ENCODE measurements at places on chromosomes 13 and 19.

GRCh38 chr13:101059793-101060192 is 356.5 kb downstream of the NALCN start:
- DNase-seq: no peak

- DNase-seq: no peak
Observed at GRCh38 chr19:11061952-11062351, 27.3 kb upstream of the LDLR start.

GRCh38 chr13:30142486-30143211 is 164.7 kb downstream of the KATNAL1 start:
- DNase-seq: peak; percentile 37

DNA sequence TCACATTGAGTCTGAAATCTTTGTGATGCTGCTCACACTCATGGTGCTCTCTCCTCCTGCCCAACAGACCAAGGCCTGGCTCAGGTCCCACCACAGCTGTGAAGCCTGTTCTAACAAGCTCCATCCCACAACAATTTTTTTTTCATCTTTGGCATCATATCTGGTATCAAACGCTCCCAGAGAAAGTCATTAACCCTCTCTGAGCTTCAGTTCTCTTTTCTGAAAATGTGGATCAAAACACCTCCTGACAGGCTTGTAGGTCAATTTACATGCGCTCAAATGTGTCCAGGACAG is 224.4 kb downstream of the LACC1 start:
- DNase-seq: no peak

GRCh38 chr19:56101746-56102535 is 19.2 kb downstream of the ZNF787 start:
- DNase-seq: peak; percentile 36

GRCh38 chr13:31904941-31905824 is 126.4 kb upstream of the FRY start:
- no peak for DNase-seq

GRCh38 chr19:51083181-51083580 is 494 bp upstream of the KLK14 start:
- no peak for DNase-seq

- no peak for DNase-seq
Observed at GRCh38 chr13:51292000-51292565, 47.4 kb upstream of the SERPINE3 start.

GRCh38 chr19:1258707-1259205 is 10.4 kb downstream of the MIDN start:
- no peak for DNase-seq

- no peak for DNase-seq
Observed at GRCh38 chr13:57865600-57866294, 234.2 kb downstream of the PCDH17 start.

DNA sequence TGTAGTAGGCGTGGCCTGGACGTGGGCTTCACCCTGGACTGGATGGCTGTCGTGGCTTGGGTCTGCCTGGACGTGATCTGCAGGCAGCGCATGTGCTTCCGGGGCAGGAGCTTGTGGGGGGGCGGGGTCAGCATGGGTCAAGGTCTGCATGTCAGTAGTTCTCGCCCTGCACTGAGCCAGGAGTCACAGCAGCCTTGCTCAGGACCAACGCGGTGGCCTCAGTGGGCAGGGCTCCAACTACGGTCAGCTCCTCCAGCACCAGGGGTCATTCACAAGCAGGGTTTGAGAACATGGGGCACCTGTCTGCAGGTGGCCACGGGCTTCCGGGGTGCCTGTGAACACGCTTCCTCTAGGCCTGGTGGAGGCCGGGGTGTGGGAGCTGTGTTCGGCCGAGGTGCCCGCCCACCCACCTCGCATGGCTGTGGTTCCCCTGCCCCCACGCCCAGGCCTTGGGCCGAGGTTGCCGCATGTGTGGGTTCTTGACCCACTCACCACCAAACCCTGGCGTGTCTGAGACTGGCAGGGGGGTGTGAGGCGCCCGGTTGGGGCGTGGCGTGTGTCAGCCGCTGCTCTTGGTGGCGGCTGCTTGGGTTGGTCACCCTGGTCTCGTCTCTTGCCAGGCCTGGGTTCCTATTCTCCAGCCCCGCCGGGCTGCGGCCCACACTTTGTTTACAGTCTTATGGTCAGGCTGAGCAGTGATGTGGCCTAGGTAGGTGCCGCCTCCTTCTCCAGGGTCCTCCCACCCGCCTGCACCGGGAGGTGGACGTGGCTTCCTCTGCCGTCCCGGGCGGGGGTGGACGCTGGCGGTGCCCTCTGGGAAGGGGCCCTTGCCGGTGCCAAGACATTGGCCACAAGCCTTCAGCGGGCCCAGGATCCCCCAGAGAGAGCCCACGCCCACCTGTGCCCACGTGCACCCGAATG is 4.8 kb upstream of the RPS15 start:
- DNase-seq: no peak

DNA sequence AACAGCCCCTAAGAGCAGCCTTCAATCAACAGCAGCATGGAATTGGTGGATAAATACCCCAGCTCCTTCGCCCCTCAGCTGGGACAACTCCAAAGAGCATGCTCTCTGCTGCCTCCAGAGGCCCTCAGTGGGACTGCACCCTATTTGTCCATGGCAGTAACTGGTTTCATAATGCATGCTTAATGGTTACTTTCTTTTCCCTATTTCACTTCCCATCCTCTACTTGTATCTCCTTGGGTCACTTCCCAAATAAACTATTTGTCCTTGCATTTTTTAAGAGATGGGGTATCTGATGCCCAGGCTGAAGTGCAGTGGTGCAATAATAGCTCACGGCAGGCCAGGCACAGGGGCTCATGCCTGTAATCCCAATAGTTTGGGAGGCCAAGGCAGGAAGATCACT is 13.5 kb upstream of the TPM4 start:
- peak; percentile 87 for DNase-seq

- DNase-seq: no peak
Observed at GRCh38 chr13:60612593-60612992, 215.6 kb downstream of the TDRD3 start.

DNA sequence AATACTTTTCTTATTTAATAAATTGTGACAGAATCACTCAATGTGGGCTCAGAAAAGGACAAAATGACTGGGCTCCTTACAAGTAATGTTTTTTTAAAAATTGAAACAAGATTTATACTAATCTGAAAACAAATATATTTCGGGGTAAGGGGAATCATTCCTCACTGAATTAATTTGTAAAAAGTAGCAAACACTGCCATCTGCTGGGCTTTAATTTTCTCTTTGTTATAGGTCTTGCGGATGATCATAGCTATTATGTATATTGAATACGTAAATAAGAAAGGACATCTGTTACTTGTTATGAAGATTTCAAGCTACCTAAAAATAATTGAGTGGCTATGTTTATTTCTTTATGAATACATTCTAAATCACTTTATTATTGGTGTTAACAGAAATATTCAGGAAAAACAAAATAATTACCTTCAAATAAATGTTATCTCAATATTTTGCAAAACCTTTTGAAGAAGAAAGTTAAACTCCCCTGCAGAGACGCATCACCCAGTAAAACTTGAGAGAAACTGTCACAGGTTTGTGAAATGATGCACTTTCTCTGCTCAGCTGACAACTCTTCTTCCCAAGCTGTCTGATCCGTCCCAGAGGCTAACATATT is 17.8 kb upstream of the ENOX1 start:
- peak; percentile 75 for DNase-seq

DNA sequence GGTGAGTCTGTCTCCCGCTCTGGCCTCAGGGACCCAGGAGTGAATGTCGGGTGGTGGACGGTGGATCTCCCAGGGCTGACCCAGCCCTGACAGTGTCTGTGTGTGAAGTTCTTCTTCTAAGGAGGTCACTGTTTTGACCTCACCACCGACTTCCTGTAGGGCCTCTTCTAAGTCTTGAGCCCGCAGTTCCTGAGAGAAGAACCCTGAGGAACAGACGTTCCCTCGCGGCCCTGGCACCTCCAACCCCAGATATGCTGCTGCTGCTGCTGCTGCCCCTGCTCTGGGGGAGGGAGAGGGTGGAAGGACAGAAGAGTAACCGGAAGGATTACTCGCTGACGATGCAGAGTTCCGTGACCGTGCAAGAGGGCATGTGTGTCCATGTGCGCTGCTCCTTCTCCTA is at the start of gene SIGLEC7:
TSS of gene SIGLEC7 (plus strand) at position 183 of the 400 bp plus-strand sequence. CDS start at position 252, 69 bp downstream.
- peak; percentile 62 for DNase-seq

DNA sequence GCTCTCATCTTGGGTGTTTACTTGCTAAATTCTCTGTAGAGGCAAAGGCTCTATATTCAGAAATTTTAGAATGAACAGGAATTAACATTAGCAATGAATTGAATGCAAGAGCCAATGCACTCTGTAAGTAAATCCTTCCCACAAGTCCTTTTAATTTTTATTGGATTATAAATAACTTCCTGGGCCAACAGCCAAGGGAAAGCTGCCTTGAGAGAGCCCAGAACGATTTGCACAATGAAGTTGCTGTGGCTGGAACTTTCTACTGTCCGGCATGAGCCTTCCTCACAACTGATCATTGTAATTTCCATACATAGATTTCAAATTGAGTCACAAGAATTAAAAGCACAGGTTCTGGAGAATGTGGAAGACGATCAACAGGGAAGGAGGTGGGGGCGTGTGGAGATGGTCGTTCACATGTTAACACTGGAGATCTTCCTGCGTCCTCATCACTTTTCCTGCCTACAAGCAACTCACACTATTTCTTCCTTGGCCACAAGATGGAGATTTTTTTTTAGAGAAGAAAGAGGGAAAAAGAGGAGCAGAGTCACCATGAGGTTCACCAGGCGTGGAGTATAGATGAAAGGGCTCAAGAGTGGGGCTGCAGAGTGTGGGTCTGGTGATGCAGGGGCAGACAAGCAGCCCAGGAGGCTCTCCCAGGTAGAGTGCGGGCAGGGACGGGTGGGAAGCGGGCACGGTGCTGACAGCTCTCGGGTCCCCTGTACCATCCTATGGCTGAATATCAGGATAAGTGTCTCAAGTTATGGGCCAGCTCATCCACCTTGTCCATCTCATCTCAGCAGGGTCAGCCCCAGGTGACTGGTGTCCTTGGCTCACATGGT is 110.7 kb downstream of the SOX1 start:
- DNase-seq: no peak

- DNase-seq: no peak
Observed at GRCh38 chr13:49279885-49280284, 32.2 kb downstream of the CDADC1 start.

GRCh38 chr13:25190771-25191170 is 18.7 kb upstream of the AMER2 start:
- DNase-seq: no peak

DNA sequence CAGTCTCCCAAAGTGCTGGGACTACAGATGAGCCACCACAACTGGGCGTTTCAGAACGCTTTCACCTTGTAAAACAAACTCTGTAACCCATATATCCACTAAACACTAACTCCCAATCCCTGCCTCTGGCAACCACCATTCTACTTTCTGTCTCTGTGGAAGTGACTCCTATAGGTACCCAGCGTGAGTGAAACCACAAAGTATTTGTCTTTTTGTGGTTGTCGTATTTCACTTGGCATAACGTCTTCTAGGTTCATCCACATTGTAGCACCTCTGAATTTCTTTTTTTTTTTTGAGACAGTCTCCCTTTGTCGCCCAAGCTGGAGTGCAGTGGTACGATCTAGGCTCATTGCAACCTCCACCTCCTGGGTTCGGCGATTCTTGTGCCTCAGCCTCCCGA is 44.8 kb downstream of the BRD4 start:
- DNase-seq: no peak

- DNase-seq: no peak
Observed at GRCh38 chr19:43152214-43152613, 34.1 kb downstream of the PSG5 start.

DNA sequence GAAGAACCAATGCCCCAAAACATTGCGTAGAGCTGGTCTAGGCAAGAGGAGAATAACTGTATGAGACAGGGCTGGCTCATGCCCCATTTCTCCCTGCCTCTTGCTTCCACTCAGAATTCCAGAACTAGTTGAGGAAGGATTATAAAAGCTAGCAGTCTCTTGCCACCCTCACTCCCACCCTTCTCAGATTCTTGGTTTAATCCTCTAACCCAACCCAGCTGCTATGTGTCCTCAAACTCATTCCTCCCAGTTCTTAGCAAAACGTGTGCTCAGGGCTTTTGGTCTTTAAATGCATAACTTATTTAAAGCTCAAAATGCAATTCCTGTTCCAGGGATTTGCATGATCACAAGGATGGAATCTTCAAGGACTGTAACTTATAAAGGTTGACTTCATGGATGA is 466.3 kb downstream of the COG6 start:
- DNase-seq: no peak

GRCh38 chr19:7678971-7679751 is 1.5 kb upstream of the TRAPPC5 start:
- peak; percentile 50 for DNase-seq

GRCh38 chr13:28297341-28297740 is 159.0 kb downstream of the PAN3 start:
- DNase-seq: no peak

DNA sequence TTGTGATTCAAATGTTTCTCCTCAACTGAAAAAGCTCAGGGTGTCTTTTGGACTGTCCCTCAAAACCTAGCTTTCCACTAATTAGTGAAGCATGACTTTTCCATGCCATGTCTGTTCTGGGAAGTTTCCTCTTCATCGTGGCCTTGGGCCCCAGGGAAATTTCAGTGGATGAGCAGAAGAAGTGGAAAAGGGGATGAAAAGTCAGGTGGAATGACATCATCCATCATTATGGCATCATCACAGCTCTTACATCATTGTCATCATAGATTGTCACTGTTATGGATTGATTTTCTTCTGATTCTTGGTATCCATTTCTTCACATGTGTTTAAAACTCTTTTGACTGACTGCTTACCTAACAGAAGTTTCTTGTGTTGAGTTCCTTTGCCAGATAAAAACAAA is 26.2 kb upstream of the MRI1 start:
- DNase-seq: no peak

- no peak for DNase-seq
Observed at GRCh38 chr13:27810461-27810860, 18.2 kb downstream of the GSX1 start.

GRCh38 chr19:4754248-4754647 is 30.6 kb upstream of the DPP9 start:
- DNase-seq: no peak

DNA sequence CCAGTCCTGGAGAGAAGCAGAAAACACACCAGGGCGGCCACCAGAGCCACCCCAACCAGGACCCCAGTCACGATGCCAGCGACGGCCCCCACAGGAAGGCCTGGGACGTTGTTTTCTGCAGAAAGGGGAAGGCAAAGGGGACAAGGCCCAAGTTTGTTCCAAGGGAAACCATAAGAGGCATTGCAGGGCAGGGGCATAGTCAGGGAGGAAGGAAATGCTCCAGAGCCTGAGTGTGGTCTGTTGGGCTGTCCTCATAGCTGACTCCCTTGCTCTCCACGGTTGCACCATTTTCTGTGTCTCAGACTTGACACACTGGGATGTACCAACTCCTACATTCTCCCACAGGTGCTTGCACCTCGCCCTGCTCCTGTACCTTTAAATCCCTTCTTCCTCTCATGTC is 5.2 kb downstream of the CEACAM4 start:
- DNase-seq: peak; percentile 61

- no peak for DNase-seq
Observed at GRCh38 chr19:35115177-35115951, at the start of gene FXYD3. Gene FXYD3, plus strand, starts transcription at chr19:35115823. Its CDS starts 3,554 bp downstream, at chr19:35119377.

DNA sequence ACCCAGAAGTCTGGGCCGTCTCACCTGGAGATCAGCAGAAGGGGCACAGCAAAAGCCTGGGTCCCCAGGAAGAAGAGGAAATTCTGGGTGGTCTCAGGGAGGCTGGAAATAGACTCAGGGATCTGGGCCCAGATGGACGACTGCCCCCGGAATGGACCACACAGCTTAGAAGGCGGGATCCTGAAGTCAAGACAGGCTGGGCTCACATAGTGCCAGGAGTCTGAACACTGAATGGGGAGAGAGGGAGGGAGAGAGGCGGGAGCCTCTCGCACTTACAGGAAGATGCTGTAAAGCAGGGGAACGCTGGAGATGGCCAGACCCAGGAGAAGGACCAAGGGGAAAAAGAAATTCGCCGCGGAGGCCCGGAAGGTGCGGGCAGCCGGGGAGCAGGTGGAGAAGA is 1.3 kb upstream of the LENG1 start:
- DNase-seq: no peak

All from suppressor macrophage treated with lipopolysaccharide for 1 hour (primary cell).